ENCODE measurements at places on chromosomes 3 and 15.

DNA sequence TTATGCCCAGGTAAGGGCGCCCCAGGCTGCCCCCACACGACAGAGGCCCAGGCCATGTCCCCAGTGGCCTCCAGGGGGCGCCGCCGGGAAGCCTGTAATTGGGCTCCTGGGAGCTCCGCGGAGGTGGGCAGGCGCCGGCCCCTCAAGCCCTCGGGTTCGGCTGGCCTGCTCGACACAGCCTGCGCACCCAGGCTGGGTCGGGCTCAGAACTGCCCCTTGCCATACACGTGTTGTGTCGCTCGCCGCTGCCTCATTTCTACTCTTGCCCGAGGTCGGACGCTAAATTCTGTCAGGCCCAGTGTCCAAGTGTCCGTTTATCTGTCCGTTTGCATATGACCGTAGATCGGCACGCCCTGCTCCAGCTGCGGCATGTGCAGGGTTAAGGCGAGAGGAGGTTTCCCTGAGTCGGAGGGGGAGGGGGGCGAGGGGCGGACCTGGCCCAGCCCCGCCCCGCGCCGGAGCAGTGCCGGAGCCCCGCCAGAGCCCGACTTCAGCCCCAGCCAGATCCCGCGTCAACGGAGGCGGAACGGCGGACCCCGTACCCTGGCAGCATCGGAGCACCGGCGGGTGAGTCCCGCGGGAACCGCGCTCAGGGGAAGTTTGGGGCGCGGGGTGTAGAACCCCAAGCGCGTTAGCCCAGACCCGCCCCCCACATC is at the start of gene KLHDC8B:
KLHDC8B (plus strand) TSS at position 480 of the 656 bp plus-strand sequence. CDS start 1,172 bp downstream, outside the sequence.
- DNase-seq: peak; percentile 94

DNA sequence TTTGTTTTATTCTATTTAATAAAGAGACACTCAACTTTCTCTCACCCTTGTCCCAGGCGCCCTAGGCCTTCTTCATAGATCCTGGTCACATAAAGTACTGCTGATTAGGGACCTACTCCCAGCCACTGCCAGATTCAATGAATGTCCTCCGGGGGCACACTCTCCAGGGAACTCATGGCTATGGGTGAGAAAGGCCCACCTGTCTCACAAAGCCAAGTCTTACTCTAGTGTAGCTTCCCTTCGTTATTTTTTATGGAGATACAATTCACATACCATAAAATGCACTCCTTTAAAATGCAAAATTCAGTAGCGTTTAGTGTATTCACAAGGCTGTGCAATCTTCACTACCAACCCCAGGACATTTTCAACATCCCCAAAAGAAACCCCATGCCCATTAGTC is 87.8 kb downstream of the ADCY5 start:
- DNase-seq: no peak

DNA sequence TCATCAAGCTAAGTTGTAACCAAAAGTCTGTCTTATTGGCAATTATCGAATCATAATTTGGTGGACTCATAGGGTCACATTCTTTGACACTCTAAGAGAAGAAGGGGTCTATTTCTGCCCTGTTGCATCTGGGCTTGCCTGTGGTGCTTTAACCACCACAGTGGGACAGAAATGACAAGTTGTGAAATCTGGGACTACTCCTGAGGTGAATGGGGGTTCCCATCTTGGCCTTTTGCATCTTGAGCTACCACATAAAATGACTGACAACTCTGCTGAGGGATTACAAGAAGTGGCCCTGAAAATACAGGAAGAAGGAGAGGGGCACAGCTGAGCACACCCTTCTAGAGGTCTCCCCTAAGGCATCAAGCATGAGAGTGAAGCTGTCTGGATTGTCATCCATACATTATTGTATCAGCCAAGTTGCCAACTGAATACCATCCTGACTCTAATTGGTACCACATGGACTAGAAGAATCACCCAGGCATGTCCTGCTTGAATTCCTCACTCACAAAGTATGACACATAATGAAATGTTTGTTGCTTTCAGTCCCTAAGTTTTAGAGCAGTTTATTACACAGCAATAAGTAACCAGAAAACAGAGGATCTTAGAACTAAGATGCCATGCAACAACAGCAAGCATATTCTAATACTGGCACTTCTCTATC is 306.5 kb downstream of the ROBO1 start:
- peak; percentile 8 for DNase-seq

- DNase-seq: no peak
Measured at GRCh38 chr3:54962200-54962599, 34.3 kb upstream of the LRTM1 start.

- DNase-seq: peak; percentile 45
Measured at GRCh38 chr3:194395778-194396538, 3.1 kb downstream of the GP5 start.

DNA sequence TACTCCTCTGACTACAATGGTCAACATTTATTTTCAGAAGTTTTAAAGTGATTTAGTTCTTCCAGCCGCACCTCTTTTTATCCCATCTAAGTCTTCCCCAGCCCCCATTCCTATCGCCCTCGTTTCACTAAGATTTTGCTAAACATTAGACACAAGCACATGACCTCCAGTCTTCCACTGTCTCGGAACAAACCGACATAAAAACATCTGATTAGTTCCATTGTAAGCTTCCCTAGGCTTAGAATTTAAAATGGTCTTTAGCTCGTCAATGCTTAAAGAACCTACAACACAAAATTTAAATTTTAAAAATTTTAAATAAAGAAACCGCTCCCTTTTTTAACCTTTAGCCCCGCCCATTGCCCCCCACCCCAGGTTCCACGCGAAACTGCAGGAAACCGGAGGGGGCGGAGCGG is 284 bp upstream of the TSC22D2 start:
- no peak for DNase-seq

DNA sequence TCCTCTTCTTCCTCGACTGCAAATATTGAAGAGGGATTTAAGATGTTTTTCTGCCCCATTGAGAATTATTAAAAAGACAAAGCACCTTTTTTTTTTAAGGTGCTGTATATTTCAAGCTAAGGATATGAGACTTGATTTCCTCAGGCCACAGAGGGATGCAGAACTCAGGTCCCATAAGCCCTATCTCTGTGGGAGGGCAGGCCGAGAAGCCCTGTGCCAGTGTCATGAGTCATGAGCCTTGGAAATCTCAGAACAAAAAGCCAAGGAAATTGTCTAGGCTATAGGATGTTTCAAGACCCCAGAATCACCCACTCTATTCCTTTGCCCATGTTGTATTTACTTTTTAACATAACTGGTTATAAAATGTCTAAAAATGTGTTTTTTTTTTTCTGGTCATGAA is 7.3 kb downstream of the ESYT3 start:
- peak; percentile 57 for DNase-seq

DNA sequence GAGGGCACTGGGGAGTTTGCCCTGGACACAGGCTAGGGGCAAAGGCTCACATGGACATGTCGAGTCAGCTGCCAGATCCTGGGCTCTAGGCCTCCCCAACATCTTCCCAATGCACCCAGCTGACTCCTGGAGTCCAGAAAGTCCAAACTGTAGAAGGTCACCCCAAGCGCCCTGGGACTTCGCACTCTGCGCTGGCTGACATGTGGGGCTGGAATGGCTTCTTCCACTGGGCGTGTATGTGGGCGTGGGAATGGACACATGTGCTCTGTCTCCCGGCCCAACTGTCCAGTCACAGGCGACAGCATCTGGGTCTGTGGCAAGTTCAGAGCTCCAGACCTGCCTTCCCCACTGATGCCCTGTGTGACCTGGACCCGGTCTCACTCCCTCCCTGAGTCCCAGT is 13.2 kb upstream of the FURIN start:
- no peak for DNase-seq

DNA sequence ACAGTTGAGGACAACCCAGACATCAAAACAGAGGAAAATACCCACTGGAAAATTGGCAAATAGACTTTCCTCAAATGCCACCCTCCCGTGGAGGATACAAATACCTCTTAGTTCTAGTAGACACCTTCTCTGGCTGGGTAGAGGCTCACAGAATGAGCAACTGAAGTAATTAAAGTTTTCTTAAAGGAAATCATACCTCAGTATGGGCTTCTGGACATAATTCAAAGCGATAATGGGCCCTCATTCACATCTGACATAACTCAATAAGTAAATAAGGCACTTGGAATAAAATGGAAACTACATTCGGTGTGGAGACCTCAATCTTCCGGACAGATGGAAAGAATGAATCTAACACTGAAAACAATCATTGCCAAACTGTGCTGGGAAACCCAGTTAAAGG is 115.2 kb upstream of the PLCL2 start:
- no peak for DNase-seq

DNA sequence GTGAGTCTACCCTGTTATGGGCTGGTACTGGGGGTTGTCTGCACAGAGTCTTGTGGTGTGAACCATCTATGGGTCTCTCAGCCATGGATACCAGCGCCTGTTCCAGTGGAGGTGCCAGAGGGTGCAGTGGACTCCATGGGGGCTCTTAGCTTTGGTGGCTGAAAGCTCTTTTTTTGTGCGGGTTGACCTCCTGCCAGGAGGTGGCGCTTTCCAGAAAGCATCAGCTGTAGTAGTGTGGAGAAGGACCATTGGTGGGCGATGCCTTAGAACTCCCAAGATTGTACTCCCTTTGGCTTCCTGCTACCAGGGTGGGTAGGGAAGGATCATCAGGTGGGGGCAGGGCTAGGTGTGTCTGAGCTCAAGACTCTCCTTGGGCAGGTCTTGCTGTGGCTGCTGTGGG is 602.6 kb downstream of the RSL24D1 start:
- no peak for DNase-seq

- DNase-seq: no peak
Measured at GRCh38 chr15:77632534-77633133, at the start of gene LINGO1. Gene LINGO1 (minus strand): TSS chr15:77632912. CDS start chr15:77632315, 597 bp downstream.

GRCh38 chr3:157836022-157836421 is 270.2 kb downstream of the SHOX2 start:
- no peak for DNase-seq

GRCh38 chr15:51111061-51111460 is 16.4 kb upstream of the TNFAIP8L3 start:
- DNase-seq: peak; percentile 26

- DNase-seq: no peak
Measured at GRCh38 chr3:182436547-182436946, 356.8 kb upstream of the ATP11B start.

DNA sequence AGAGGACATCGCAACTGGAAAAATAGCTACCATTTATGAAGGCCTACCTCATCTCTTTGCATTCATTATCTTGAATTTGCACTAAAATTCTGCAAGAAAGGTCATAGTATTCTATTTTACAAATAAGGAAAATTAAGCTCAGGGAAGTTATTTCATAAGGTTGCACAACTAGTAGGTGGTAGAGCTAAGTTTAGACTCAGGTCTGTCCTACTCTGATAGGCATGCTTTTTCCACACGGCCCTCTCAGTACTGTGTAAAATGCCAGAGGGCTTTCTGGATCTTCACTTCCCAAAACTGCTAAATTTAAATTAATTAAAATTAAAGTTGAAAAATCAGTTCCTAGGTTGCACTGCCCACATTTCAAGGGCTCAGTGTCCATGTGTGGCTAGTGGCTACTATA is 18.3 kb downstream of the MAP2K1 start:
- no peak for DNase-seq

DNA sequence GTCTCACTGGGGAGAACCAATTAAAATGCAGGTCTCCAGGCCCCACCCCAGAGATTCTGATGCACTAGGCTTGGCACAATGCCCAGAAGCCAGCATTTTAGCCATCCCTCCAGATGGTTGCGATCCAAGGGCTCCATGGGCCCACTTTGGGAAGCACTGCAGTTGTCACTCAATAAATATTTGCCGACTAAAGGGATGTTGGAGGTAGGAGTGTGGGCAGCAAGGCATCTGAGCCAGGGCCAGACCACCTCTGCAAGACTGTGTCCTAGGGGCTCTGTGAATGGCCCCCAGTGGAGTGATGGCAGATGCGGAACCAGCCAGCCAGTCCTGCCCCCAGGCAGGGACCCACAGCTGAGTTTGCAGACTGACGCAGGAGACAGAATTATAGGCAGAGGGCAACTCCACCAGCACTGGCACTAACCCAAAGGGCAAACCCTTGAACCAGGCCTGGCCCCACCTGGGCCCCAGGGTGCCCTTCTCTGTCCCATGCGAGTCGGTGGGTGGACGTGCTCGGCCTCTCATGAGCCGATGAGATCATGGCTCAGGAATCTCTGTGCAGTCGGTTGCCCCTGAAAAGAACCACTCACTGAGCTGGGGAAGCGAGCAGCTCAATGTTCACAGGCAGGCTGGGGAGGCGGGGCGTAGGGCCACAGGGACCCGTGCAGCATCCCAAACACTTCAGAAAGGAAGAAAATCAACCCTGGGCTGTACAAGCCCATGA is 49.7 kb downstream of the SEMA5B start:
- DNase-seq: peak; percentile 38

GRCh38 chr15:51874751-51875644 is 45.5 kb downstream of the TMOD3 start:
- DNase-seq: peak; percentile 87

DNA sequence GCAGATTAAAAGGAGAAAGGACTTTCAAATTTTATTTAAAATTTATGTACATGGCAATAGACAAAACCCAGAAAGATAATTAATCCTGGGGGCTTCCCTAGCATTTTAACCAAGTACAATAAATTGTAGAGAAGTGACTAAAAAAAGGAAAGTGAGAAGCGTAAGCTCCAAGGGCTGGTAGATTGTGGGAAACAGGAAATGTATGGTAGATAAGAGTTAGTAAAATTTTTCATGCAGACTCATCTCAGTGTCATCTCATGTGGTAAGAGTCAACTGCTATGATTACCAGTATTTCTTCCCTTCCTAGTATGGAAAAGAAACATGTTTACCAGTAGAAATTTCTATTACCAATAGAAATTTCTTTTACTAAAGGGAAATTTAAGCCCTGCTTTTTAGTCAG is 464.3 kb upstream of the AGTR1 start:
- peak; percentile 35 for DNase-seq

- no peak for DNase-seq
Measured at GRCh38 chr3:79808515-79808914, 40.7 kb upstream of the ROBO1 start.

DNA sequence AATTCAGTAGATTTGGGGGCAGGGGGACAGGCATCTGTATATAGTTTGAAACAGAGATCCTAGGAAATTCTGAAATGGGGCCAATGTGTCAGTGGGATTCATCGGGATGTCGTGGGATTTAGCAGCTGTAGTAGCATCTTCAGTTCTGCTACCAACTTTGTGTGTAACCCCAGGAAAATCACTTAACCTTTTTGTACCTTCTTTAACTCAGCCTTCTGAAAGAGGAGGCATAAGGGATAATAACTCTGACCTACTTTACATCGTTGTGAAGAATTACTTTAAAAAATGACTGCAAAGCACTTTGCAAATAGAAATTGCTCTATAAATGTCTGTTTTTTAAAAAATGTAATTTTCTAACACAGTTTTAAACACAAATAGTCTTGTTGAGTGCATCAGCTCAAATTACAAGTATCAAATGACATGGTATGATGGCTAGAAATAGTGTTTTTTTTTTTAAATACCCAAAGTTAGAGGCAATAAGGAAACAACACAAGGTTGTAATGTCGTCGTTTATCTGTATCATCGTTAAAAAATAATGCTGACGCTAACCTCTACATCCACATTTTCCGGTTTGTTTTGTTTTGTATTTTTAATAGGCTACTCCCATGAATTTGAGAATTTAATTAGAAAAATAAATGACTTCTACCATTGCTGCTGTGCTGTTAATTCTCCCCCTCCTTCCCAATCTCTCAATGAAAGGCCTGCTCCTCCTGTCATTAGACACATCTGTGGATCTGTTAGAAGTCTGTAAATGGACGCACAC is 338.5 kb downstream of the PTPRG start:
- no peak for DNase-seq

GRCh38 chr3:51773529-51774056 is 5.4 kb downstream of the IQCF6 start:
- no peak for DNase-seq

All from AG08395 (cell line).